ENCODE measurements at places on chromosomes 13 and 19.

DNA sequence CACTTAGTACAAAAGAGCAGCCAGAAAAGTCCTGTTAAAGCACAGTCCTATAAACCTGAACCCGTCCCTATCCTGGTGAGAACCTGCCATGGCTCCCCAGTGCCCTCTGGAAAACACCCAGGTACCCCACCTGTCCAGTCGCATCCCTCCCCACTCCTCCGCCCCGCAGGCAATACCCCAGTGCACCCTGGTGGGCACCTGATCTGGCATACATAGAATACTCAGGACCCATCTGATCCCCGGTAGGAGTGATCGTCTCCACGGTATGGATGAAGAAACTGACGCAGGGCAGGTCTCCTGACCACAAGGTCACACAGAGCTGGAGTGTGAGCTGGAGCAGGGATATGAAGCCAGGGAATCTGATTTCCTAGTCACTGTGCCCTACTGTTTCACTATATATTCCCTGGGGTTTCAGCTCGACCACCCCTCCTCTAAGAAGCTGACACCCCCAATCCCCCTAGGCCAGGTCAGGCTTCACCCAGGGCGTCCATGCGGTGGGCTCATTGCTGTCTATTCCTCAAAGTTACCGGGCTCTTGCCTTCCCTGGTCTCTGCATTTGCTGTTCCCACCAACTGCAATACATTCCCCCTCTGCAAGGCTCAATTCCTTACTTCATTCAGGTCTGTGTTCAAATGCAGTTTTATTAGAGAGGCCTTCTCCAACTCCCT is 12.6 kb downstream of the FBXO46 start:
- no peak for DNase-seq

GRCh38 chr19:56838909-56839651 is 1.4 kb downstream of the PEG3 start:
- DNase-seq: peak; percentile 100

DNA sequence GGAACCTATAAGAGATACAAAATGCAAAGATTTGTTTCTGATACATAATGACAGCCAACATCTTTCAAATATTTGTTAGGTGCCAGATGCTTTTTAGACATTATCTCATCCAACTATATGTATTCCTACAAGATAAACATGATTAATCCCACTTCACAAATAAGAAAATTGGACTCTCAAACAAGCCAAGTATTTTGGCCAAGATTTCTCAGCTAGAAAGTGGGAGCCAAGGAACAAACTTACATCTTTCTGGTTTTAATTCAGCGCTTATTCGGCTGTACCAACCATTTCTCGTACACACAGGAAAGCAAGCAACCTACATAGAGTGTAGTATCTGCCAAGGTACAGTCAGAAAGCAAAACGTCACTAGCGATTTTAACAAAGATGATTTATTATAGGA is 85.7 kb upstream of the SERP2 start:
- DNase-seq: no peak

DNA sequence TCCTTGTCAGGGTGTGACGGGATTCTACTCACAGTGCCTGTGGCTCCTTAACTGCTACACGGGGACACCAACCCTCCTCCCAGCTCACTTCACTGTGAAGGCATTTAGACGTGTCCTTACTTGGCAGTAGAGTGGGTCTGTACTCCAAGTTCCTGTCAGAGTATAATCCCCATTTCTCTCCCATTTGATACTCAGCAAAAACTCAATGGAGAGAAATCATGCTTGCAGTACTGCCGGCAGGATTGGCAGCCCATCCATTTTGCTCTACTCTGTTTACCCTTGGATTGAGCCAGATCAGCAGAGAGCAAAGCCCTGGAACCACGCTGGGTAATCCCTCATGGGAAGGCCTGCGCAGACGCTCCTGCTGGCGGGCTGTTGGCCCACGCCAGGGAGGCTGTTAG is 28.9 kb downstream of the ARL11 start:
- DNase-seq: no peak

DNA sequence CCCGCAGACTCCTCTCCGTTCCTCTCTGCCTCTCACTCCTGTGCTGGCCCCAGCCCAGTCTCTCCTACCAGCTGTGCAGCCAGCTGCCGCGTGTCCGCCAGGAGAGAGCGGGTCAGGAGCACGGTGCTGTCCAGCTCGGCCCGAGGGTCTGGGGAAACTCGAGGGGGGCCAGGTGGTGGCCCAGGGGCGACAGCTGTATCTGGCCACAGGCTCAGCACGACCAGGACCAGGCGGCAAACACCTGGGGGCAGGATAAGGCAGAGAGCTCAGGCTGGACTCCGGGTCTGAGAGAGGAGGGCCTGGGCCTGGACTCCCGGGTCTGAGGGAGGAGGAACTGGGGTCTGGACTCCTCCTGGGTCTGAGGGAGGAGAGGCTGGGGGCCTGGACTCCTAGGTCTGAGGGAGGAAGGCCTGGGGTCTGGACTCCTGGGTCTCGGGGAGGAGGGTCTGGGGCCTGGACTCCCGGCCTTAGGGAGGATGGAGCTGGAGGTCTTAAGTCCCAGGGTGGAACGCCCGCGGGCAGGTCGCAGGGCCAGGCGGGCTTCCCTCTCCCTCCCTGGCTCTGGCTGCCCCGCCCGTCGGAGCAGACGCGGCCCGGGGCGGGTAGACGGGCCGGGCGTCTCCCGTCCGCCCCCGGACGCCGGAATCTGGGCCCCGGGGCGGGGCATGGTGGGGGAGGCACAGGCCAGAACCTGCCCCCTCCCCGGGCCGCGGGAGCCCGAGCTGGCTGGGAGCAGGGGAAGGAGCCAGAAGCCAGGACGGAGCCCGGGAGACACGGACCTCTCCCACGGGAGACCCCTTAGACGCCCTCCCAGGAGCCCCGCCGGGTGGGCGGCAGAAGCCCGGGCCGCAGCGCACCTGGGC is 1.3 kb downstream of the IL11 start:
- DNase-seq: no peak

- DNase-seq: no peak
These were observed 9.0 kb upstream of the CIRBP start for GRCh38 chr19:1259876-1260748.

DNA sequence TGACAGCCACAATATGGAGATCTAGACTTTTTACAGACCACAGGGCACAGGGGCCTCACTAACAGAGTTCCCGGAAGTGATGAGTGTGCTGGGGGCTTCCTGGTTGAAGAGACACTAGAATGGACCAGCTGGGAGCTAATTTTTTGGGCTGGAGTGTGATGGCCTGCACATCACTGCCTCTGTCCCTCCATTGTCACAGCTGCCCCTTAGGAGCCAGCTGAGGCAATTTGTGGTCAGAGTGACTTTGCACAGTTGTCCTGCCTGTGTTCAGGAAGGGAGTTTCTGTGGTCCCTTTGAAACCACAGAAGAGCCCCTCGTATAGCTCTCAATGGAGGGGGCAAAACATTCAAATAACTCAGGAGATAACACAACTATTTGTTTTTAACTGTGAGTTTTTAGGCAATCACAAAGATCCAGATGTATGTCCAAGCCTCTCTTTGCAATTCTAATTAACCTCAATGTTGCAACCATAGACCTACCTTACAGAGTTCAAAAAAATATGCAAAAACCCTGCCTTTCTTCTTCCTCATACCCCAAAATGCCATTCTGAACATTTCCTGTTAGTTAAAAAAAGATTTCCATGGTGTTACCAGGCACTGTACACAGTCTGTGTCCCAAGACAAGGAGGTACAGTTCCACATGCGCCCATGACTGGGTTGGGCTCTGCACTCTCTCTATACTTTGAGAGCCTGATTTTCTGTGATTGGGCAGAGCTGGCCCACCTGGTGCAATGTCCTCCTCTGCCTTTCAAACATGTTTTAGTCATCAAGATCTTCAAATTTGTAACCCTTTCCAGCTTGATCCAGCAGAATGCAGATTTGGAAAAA is 2.4 kb downstream of the ALOX5AP start:
- no peak for DNase-seq

- DNase-seq: no peak
These were observed 158.1 kb downstream of the ZIC5 start for GRCh38 chr13:99813336-99814095.

GRCh38 chr19:19176950-19177349 is 6.9 kb upstream of the MEF2B start:
- DNase-seq: no peak

- DNase-seq: no peak
These were observed 390.5 kb downstream of the FGF9 start for GRCh38 chr13:22061371-22061805.

GRCh38 chr19:30173593-30174356 is 198.4 kb upstream of the ZNF536 start:
- DNase-seq: no peak

GRCh38 chr13:113631341-113632095 is 26.5 kb downstream of the ATP4B start:
- DNase-seq: no peak

- peak; percentile 52 for DNase-seq
These were observed 10.3 kb downstream of the GNA15 start for GRCh38 chr19:3145909-3146676.

- DNase-seq: no peak
These were observed 225.3 kb downstream of the NHLRC3 start for GRCh38 chr13:39263531-39263930.

DNA sequence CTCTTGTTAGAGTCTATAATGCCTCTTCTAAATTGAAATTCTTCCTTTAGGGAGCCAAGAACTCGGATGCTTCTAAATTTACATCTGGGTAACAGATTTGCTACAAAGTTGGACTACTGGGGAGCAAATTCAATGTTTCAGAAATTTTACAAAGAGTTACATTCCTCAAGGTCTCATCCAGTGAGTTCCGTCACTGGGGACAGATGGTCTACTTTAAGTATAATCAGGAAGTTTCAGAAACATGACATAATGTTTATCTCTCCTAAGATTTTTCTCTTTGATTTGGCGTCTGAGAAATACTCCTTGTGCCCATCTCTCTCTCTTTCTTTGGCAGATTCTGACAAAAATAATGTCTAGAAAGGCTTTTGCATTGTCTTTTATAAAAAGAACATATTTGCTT is 81.5 kb upstream of the MBNL2 start:
- no peak for DNase-seq

DNA sequence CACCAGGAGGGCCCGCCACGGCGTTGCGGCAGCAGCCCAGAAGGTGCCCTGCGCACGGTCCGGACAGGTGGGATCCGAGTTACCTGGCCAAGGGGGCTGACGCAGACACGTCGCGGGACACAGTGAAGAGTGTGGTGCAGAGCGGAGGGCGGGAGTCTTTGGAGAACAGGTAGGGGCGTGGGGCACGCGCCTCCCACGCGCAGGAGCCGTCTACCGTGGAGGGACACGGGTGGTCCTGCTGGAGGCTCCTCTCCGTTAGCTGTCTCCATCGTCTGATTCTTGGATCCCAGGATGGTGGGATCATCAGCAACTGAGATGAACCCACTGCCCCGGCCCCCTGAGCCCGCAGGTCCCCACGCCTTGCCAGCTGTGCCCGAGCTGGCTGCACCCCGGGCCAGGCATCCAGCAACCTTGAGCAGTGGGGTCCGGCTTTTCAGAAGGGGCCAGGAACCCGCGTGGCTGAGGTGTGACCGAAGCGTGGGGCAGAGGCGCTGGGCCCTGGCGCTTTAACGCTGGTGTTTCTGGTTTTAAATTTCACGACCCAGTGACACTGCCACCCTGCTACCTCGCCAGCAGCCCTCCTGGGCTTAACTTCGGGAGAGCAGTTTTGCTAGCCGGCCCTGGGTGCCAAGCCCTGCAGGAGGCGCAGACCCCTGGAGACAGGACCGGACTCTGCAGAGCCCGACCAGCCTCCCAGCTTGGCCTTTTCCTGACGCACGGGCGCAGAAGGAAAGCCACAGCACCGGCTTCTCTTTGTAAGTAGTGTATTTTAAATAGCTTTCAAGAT is 7.3 kb downstream of the FGF22 start:
- no peak for DNase-seq

GRCh38 chr19:49398001-49398615 is 10.1 kb downstream of the KASH5 start:
- DNase-seq: no peak

DNA sequence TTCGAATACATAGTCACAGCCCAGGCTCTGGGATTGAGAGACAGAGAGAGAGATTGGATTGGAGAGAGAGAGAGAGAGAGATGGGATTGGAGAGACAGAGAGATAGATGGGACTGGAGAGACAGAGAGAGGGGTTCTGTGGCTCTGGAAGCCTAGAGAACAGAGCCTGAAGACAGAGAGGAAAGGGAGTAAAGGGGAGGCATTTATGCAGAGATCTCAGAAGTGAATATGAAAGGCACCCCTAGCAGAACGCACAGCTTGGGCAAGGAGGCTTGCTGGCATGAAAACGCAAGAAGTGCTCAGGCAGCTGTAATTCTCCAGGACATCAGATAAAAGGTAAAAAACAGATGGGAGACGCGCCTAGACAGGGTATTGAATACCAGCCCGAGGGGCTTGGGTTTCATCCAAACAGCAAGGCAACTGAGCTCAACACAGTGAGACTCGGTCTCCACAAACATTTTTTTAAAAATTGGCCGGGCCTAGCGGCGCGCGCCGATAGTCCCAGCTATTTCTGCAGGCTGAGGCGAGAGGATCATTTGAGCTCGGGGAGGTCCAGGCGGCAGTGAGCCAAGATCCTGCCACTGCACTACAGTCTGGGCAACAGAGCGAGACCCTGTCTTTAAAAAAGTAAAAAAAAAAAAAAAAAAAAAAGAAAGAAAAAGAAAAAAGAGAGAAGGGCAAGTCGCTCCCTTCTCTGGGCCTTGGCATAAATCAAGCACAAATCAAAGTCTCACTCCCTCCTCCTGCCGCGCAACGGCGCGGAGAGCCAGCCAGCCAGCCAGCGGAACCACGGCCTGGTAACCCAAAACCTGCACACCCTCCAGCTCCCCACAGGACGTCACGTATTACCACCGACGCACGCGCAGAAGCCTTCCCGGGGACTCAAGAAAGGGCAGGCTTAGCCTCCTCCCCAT is 774 bp upstream of the PPP2R1A start:
- peak; percentile 24 for DNase-seq

DNA sequence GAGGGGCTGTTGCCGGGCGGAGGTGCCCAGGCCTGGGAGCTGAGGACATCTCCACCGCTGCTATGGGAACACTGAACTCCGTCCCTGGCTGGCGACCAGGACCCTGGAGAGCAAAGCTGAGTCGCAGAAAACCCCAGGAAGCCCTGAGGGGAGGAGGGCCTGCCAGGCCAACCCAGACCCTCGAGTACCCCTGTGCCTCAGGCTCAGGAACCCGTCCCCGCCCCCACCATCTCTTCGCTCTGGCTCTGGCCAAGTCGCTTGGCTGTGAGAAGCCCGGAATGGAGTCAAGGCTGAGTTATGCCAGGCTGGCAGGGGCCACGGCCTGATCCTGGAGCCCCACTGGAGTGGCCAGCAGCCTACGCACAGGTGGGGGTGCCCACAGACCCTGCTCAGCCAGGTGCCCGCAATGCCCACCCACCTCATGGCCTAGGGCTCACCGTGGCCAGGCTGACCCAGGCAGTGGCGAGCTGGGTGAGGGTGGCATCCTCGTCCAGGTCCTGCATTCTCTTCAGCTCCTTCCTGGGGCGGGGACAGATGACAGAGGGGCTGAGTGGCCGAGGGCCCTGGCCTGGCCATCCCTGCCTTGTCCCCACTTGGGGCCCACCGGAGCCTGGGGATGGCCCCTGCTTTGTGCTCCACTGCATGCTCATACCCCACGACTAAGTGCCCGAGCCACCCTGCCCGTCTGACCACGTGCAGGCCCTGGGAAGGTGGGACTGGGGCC is 8.5 kb upstream of the CERS1 start:
- DNase-seq: no peak

Data from tibial artery (tissue), 4 donors.